ENCODE measurements at places on chromosomes 2 and 18.

DNA sequence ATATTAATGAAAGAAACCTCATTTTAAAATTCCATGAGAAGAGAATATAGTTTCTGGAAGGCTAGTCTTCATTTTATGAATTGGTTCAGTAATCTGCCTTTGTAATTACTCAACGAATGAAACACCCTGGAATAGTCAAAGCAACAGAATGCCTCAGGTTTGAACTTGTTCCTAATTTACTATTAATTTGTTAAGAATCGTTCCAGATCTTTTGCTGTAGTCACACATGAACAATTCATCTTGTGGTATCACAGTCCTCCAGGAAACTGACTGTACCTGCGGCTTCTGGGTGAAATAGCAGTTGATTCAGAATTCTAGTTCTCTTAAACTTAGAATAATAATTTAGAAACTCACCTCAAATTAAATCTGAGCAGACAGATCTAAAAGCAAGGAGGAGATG, 282.7 kb upstream of the MAP2 start:
- no peak for DNase-seq

- DNase-seq = no peak
Measured at GRCh38 chr18:50918153-50918552, 39.2 kb downstream of the ME2 start.

DNA sequence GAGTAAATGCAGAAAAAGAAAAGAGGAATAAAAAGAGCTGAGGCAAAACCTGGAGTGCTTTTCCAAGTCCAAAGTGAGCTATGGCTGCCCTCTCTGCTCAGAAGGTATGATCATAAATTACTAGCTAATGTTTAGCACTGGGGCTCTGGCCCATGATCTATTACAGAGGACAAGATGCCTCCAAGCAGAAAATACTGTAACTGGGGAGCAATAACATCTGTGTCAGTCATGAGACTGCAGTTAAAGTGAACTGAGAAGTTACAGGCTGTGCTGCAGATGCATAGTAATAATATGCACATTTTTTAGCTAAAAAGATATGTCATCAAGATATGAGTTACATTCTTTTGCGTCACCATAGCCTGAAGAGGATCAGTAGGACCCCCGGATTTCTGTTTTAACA, 209.4 kb upstream of the RBBP8 start:
- DNase-seq = no peak

- DNase-seq = no peak
Measured at GRCh38 chr2:215664847-215665525, 229.1 kb upstream of the FN1 start.

GRCh38 chr2:39717067-39717466, 51.4 kb downstream of the TMEM178A start:
- DNase-seq = no peak

All from stimulated activated CD8-positive, alpha-beta memory T cell treated with anti-CD3 and anti-CD28 coated beads, Interleukin-4, amount 100 ng/mL, for 4 hours (primary cell).